ENCODE measurements at places on chromosomes 5 and 9.

DNA sequence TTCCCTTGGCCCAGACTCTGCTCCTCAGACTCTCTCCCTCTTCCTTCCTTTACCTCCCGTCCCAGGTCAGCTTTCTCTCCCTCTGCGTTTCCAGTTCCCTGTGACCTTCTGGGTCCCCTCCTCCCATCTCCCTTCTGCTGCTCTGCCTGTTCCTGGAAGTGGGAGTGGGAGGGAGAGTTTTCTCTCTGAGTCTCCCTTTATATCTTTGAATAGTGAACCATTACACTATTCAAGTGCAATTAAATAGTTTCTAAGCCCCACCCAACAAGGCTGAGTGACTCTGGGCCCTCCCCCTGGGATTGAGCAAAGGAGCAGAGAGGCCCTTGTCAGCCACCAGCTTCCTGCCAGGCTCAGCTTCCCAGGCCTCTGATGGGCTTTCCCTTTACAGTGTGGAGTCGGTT lies 34.8 kb downstream of the THBS4 start:
- no peak for DNase-seq

- no peak for DNase-seq
Observed at GRCh38 chr5:93717162-93717561, 24.2 kb downstream of the POU5F2 start.

DNA sequence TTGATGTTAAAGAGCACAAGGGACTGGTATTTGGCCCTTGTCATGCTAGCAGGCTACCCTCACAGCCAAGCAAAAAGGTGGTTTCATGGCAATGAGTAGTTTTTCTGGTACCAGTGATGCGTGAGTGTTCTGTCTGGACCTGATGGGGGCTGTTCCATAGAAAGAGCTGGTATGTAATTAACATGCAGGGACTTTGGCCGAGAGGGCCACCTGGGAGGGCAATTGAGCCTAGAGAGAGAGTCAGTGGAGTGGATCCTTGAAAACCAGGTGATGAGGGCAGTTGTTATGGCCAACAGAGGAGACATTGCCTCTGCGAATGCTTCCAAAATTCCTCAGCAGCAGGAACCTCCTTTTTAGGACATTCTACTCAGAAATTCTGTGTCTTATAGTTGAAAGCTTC lies 383.3 kb downstream of the PSAT1 start:
- no peak for DNase-seq

GRCh38 chr5:105684799-105685198 lies 1985.9 kb downstream of the EFNA5 start:
- no peak for DNase-seq

DNA sequence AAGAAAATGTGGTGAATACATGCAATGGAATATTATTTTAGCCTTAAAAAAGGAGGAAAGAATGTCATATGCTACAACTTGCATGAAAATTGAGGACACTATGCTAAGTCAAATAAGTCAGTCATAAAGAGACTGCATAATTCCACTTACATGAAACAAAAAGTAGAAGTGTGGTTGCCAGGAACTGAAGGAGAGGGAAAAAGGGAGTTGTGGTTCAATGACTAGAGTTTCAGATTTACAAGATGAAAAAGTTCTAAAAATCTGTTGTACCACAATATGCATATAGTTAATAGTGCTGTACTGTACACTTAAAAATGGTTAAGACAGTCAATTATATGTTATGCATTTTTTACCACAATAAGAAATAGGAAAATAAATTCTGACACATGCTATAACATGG lies 95.4 kb downstream of the SLC44A1 start:
- DNase-seq, result no peak

GRCh38 chr9:75186767-75187380 lies 98.6 kb downstream of the OSTF1 start:
- DNase-seq, result no peak

DNA sequence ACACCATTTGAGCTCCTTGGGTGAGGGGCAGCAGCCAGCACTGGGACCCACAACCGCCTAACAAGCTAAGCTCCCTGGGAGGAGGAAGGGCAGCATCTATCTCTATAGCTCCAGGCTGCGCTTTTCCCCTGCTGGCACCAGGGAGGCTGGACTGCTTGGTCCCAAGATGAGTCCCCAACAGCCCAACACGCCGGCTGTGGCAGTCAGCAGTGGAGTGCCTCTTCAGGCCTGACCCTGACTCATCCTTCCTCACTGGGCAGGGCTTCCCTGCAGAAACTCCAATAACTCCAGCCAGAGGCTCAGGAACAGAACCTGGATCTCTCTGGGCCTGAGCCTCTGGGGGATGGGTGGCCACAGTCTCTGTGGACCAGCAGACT lies 113.7 kb upstream of the ADAMTS16 start:
- DNase-seq, result no peak

- DNase-seq, result no peak
Observed at GRCh38 chr5:135443161-135443960, 3.8 kb downstream of the DCANP1 start.

GRCh38 chr9:112203536-112203935 lies 28.4 kb upstream of the SUSD1 start:
- no peak for DNase-seq

GRCh38 chr9:123069010-123069481 lies 35.6 kb downstream of the GPR21 start:
- no peak for DNase-seq

- no peak for DNase-seq
Observed at GRCh38 chr9:129032541-129033159, 3.8 kb upstream of the MIGA2 start.

DNA sequence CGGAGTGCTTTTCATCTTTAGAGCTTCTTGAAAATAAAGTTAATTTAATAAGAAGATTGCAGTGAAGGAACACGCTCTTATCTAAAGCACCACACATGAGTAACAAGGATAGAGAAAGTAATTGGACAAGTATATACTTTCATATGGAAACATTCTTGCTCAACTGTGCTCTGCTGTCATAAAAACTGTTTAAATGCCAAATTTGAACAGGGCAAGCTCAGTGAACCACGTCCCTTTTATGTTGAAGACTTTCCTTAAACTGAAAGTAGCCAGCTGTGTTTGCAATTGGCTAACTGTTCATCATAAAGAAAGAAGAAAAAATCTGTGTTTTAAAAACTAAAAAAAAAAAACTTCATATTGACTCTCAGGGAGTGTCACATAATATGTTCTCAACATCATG lies 1610.7 kb upstream of the C9orf72 start:
- no peak for DNase-seq

GRCh38 chr9:87959916-87960581 lies 14.3 kb downstream of the CDK20 start:
- DNase-seq, result no peak

DNA sequence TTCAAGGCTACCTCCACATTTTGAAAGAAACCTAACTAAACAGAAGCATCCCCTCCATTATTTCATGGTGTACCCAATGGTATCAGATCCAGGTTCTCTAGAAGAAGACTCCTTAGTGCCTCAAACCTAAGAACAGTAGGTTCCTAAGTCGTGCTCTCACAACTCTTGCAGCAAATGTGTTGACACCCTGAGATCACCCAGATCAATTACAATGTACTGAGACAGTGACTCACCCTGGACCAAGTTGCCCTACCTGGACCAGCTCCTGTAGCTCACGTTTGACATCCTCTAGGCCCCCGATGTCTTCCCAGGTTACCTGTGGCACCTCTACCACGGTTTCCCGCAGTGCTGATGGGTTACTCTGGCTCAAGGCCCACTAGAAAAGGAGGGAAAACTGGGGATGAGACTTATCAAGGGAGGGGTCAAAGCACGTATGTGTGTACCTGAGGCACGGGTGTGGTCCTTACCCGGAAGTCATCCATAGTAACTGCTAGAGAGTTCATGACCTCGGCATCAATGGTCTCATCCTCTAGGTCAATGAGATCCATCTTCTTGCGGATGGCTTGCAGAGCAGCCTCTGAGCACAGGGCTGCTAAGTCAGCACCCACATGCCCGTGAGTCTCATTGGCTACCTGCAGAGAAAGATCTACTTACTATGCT lies 11.7 kb downstream of the VCP start:
- no peak for DNase-seq

DNA sequence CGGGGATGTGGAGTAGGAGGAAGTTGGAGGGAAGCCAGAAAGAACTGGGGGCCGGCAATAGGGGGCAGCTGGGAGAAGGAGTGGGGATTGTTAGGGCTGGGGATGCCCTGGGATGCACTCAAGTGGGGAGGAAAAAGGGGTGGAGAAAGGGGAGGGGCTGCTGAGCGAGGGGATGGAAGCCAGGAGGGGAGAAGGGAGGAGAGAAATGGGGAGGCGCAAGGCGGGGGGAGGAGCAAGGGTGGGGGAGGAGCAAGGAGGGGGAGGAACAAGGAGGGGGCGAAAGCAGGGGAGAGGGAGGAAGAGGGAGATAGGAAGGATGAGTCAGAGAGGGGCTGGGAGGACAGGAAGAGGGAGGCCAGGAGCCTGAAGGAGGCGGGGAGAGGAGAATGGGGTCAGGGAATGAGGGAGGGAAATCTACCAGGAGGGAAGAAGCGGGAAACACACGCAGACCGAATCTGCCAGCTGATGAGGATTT lies 1.6 kb downstream of the IRX4 start:
- no peak for DNase-seq

- DNase-seq, result no peak
Observed at GRCh38 chr5:6181147-6181729, 197.1 kb downstream of the MED10 start.

- peak; percentile 73 for DNase-seq
Observed at GRCh38 chr9:32571969-32572899, 725 bp downstream of the NDUFB6 start.

DNA sequence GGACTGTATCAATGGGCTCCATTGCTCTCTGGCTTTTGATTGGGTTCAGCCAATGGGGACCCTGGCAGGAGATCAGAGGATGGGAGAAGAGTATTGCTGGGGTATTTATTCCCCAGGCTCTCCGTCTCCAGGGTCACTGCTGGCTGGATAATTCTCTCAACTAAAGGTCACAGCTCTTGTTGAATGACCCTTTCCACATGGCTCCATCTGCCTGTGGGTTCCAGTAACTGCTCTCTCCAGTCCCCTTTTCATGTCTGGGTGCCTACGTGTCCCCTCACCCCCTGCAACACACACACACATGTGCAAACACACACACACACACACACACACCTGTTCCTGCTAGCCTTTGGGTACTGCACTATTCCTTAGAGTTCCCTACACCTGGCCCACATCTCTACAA lies 53.9 kb upstream of the RIC1 start:
- no peak for DNase-seq

GRCh38 chr9:112012026-112012902 lies 115.7 kb downstream of the UGCG start:
- no peak for DNase-seq

DNA sequence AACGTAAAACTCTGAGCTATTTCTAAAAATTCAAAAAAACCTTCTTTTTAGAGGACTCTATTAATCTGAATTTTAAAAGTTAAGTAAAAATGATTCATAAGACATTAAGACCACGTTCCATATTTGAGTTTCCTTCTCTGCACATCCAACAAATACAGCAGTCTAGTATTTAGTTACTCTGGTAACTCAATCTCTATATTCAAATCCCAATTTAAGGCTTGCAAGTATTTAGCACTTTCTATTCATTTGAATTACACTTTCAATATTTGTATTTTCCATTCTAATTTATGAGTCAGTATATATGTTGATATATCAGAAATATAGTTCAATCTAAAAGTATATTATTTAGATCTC lies 17.7 kb downstream of the RFX3 start:
- no peak for DNase-seq

DNA sequence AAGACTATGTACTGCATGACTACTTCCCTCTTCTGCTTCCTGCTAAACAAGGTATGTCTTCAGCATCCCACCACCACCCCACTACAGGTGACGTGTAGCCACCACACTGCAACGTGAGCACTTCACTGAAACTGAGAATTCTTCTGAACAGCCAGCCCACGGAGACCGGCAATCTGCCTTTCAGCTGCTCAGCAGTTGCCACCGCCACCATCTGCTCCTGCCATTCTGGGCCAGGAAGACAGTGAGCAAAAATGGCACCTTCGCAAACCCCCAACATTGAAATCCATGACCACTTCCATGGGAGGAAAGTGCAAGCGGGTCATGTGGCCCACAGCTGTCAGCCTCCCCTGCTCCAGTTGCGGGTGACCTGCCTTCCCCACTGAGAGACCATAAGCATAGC lies 443.4 kb upstream of the ST8SIA4 start:
- no peak for DNase-seq

GRCh38 chr5:73486119-73486899 lies 11.9 kb upstream of the BTF3 start:
- no peak for DNase-seq

DNA sequence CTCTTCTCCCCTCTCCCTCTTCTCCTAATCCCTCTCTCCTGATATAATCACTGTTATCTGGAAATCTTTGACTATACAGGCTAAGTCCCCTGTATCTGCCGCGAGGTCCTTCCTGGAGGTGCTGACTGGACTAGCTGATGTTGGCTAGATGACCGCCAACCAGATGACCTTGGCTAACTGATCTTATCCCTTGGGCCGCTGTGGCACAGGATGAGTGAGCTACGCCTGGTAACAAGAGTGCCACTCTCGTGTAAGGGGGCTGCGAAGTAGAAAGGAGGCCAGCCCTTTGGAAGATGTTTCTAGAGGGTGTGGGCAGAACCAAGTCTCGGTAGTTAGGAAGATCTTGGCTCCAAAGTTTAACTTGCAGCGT lies 345 bp upstream of the PRRC1 start:
- no peak for DNase-seq

DNA sequence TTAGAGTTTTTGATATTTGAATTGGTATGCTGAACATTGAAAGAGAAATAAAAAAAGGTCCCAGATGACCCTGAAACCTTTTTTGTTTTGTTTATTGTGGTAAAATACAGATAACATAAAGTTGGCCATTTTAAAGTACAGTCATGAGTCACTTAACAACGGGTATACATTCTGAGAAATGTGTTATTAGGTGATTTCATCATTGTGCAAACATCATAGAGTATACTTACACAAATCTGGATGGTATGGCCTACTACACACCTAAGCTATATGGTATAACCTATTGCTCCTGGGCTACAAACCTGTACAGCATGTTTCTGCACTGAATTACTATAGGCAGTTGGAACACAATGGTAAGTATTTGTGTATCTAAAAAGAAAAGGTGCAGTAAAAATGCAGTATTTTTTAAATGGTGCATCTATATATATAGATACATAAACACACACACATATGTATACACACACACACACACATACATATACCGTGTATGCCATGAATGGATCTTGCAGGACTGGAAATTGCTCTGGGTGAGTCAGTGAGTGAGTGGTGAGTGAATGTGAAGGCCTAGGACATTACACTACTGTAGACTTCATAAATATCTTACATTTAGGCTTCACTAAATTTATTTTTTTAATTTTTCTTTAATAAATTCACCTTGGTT lies 31.0 kb downstream of the TTC1 start:
- no peak for DNase-seq

- DNase-seq, result no peak
Observed at GRCh38 chr9:117775591-117775990, 71.4 kb downstream of the TLR4 start.

DNA sequence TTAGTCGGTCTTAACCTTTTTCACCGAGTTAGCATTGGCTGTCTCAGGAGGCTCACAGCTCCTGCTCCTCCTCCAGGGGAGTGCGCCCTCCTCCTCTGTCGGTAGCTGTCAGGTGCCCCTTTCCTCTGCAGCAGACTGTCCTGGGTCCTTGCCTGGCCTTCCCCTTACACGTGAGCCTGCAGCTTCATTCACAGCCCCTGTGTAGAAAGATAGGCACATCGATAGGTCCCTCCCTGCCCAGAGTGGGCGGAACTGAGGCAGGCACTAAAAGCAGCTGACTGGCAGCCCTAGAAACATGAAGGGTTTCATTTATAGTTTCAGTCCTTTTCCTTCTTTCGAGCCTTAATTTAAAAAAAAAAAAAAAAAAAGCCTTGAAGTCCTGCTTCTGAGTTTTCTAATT lies 17.2 kb downstream of the TENT4A start:
- no peak for DNase-seq
